ENCODE measurements at places on chromosomes 5 and 9. TPM values are rescaled to one million over a fixed set of nuclear protein-coding genes. Genes with fewer than 3 reads are reported as not detected.

Gene GLRA1
- not detected for total RNA-seq

Gene FBN2
- total RNA-seq: 431 TPM

Gene SCAMP1
- total RNA-seq: 52.4 TPM

Gene MEGF10
- total RNA-seq: 4.2 TPM

Gene TTC1
- total RNA-seq: 42.5 TPM
